Cerebellum (tissue), 4 donors: ENCODE measurements at places on chromosomes 7 and 10.

- no peak for DNase-seq
These were observed 91.1 kb upstream of the CARD11 start for GRCh38 chr7:3134745-3135144.

GRCh38 chr7:157475601-157476000 is 138.8 kb downstream of the DNAJB6 start:
- no peak for DNase-seq

DNA sequence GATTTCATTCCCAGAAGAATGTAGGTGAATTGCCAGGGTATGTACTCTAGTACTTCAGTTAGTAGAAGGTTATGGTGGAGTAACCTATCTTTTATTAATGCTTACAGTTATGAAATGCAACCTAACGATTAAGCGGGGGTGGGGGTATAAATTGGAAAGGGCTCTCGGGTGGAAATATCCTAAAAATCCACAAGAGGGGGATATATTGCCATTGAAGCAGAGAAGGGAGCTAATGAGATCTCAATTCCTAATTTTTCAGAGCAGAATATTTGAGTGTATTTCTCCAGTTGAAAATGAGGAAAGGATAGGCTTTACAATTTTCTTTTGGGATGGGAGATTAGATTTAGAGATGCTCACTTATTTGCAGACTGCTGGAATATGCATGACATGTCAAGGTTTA is 90.8 kb downstream of the DNAJB9 start:
- no peak for DNase-seq

- DNase-seq = no peak
These were observed 24.1 kb downstream of the FZD1 start for GRCh38 chr7:91288208-91288824.

- no peak for DNase-seq
These were observed 169.1 kb downstream of the IMMP2L start for GRCh38 chr7:111393011-111393754.

GRCh38 chr7:21763818-21764217 is 181.9 kb downstream of the CDCA7L start:
- DNase-seq = no peak

DNA sequence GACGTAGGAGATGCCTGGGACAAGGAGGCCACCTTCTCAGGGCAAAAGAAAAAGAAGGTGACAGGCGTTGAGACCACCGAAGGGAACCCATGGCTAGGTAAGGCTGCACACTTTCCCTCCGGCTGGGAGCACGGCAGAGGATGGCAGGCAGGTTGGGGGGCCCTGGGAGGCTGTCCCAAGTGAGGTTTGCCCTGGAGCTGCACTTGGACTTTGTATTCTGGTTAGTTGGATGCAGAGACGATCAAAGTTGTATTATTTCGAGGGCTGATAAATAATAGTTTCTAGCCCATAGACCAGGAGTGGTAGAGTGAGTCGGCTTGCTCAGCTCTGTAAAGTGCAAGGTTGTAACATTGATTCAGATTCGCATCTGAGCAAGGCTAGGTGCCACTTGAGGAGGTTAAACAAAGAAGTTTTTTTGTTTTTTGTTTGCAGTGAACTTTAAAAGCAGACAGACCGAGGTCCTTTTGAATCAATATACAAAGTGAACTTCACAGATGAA is 608 bp downstream of the ENTPD7 start:
- DNase-seq = no peak

DNA sequence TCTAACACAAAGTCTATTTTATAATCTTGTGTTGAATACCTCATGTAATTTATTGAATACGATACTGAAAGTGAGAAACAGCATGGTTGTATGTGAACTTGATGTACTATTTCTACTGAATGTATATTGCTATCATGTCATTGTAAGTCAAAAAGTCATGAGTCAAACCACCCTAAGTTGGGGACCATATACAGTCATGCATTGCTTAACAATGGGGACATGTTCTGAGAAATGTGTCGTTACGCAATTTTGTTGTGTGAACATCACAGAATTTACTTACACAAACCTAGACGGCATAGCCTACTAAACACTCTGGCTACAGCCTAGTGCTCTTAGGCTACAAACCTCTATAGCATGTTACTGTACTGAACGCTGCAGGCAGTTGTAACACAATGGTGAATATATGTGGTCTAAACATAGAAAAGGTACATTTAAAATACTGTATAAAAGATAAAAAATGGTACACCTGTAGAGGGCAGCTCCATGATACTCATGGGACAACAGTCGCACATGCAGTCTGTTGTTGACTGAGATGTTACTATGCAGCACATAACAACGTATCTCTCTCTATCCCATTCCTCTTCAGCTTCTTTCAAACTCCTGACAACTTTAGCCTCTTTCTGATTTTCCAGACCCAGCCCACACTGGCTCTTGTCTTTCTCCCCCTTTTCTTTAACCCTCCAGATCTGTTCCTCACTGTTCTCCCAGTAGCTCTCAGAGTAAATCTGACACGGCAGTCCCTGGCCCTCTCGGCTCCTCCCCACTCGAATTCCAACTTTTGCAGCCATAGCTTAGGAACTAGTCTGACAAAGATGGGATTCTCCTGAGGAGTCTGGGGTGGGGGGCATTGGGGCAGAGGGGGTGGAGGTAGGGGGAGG is 90.1 kb downstream of the SNX10 start:
- DNase-seq = no peak
